ENCODE measurements at places on chromosomes 11 and 22.
A peak's percentile ranks its signal among the peaks of the same experiment; 100 is the strongest.

- no peak for DNase-seq
Measured at GRCh38 chr11:127110542-127110941, 110.0 kb upstream of the KIRREL3 start.

DNA sequence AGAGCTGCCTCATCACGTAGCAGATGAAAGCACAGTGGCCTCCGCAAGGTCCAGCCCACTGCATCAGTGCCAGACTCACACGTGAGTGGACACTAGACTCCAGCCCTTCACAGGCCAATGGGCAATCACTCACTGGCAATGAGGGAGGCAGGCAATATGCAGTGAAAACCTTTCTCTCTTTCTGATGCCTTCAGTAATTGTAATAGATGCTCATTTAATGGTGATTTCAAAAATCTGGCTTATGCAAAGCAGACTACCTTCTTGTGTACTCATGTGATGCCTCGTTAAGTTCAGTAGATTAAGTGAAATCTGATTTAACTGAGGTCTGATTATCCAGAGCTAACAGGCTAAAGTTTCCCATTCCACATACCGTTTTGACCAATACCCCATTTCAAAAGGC, 546.9 kb downstream of the MIAT start:
- no peak for DNase-seq

GRCh38 chr22:50584106-50585096, 1.8 kb upstream of the CHKB start:
- DNase-seq, result no peak

GRCh38 chr11:128732471-128733277, 38.8 kb downstream of the FLI1 start:
- DNase-seq, result no peak

DNA sequence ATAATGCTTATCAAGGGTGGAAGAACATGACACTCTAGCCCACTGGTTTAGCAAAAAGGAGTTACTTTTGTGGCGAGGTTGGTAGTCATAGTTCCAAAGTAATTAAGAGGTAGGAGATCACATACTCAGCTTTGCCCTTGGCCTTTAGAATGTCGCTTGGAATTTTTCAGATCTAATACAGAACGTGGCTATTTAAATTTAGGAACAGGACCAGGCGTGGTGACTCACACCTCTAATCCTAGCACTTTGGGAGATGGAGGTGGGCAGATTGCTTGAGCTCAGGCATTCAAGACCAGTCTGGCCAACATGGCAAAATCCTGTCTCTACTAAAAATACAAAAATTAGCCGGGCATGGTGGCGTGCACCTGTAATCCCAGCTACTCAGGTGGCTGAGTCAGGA, 26.1 kb upstream of the ZNRF3 start:
- no peak for DNase-seq

GRCh38 chr11:91396236-91397133, 828.1 kb upstream of the FAT3 start:
- no peak for DNase-seq

DNA sequence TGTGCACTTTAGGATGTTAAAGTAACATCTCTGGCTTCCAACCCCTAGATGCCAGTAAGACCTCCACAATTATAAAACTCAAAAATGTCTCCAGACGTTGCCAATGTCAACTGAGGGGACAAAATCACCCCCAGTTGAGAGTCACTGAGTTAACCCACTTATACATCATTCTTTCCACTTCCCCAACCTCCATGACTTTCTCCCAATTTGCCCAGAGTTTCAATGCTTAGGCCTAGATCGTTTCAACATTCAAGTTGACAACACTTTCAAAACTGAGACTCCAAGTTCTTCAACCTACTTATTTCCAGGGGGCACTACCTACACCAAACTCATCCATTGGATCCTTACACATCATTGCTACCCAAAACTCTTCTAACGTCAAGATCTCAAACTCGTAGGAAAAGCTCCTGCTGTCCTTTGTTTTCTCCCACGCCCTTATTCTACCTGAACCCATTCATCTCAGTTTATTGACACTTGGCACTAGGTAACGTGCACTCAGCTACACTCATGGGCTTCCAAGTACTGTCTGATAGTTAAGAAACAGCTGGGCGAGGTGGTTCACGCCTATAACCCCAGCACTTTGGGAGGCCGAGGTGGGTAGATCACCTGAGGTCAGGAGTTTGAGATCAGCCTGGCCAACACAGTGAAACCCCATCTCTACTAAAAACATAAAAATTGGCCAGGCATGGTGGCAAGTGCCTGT, 24.5 kb downstream of the RBFOX2 start:
- no peak for DNase-seq

DNA sequence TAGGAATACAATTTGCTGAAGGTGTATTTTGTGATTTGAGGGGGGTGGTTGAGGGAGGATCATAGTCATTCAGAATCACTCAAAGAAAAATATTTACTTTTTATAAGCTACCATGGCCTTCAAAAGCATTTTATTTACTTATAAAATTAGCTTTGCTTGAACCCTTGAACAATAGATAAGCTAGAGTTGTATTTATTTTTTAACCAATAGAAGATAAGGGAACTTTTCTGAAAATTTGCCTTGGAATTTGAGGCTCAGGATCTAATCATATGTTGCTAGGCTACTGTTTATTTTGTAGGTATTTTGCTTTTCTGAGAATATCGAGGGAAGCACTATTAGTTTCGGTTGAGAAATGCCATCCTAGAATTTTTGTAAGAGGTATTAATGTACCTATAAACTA, 82.1 kb downstream of the EMSY start:
- DNase-seq, result no peak

GRCh38 chr22:36443198-36443770, 38.2 kb downstream of the TXN2 start:
- no peak for DNase-seq

- no peak for DNase-seq
Measured at GRCh38 chr11:60964801-60965200, 6.7 kb upstream of the CD6 start.

- DNase-seq, result no peak
Measured at GRCh38 chr11:44837661-44838060, 110.9 kb downstream of the TSPAN18 start.

GRCh38 chr11:56848141-56848809, 99.8 kb upstream of the OR9G4 start:
- DNase-seq, result no peak

GRCh38 chr11:64844330-64845128, at the start of gene CDC42BPG:
Gene CDC42BPG, minus strand, starts transcription at chr11:64844653. Its CDS starts 84 bp downstream, at chr11:64844569.
- DNase-seq, result peak; percentile 57

DNA sequence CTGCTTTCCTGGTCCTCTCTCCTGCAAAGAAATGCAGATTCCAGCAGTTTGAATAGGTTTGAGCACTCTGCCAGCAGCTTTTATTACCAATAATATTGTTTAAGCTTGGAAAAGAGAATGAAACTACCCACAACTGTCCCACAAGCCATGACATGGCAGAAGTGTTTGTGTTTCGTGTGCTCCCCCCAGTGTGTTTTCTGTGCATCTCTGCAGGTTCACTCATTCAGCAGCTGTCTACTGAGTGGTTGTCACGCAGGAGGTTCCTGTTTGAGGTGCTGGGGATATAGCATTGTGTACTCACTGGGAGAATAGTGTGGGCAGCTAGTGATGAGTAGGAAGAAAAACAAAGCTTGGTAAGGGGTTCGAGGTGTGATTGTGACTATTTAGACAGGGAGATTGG, 55.3 kb upstream of the SUSD2 start:
- DNase-seq, result no peak

DNA sequence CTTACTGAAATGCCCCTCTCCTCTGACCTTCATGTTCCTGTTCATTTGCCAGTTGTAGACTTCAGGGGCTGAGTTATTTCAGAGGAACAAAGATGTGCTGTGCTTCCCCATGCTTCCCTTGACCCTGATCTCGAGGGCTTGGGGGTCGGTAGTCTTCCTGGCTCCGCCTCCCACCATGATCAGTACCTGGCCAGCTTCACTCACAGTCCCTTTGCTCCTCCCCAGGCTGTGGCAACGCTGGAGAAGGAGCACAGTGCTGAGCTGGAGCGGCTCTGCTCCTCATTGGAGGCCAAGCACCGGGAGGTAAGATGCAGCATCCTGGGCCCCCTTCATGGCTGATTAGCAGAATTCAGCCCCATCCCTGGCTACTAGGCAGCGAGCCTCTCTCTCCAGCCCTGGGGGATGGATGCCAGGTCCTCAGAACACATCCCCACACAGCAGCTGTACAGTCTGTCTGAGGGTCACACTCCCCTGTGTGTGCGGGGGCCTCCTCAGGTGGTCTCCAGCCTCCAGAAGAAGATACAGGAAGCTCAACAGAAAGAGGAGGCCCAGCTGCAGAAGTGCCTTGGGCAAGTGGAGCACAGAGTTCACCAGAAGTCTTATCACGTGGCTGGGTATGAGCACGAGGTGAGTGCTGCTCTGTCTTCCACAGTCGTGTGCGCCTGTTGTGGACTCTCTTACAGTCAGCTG, 64.5 kb downstream of the CEP164 start:
- DNase-seq, result no peak

Measured in activated CD8-positive, alpha-beta memory T cell treated with anti-CD3 and anti-CD28 coated beads for 1 hour (primary cell).